Activated naive CD4-positive, alpha-beta T cell (primary cell): ENCODE measurements at places on chromosomes 12 and 14.

GRCh38 chr12:120215357-120215735 lies 14.4 kb upstream of the RPLP0 start:
- DNase-seq, result no peak

GRCh38 chr12:131096681-131097181 lies 143.0 kb downstream of the ADGRD1 start:
- no peak for DNase-seq

GRCh38 chr14:34254571-34254970 lies 207.5 kb downstream of the SPTSSA start:
- no peak for DNase-seq

- no peak for DNase-seq
Observed at GRCh38 chr14:105989566-105990302, 463.4 kb downstream of the TMEM121 start.

- no peak for DNase-seq
Observed at GRCh38 chr14:77305696-77306095, 15.0 kb downstream of the POMT2 start.

DNA sequence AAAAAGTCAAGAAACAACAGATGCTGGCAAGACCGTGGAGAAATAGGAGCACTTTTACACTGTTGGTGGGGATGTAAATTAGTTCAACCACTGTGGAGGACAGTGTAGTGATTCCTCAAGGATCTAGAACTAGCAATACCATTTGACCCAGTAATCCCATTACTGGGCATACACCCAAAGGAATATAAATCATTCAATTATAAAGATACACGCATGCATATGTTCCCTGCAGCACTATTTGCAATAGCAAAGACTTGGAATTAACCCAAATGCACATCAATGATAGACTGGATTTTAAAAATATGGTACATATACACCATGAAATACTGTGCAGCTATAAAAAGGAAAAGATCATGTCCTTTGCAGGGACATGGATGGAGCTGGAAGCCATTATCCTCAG lies 18.0 kb upstream of the CATSPERB start:
- DNase-seq, result no peak

DNA sequence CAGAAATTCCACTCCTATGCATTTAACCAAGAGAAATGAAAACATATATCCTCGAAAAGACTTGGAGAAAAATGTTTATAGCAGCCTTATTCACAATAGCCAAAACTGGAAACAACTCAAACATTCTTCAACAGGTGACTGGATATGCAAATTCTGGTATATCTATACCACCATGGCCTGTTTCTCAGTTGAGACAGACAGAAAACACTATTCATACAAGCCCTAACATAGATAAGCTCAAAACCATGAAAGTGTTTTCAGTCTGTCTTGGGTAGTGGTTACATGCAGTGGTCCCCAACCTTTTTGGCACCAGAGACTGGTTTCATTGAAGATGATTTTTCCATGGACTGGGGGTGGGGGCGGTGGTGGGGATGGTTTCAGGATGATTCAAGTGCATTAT lies 83.8 kb downstream of the SRGAP1 start:
- no peak for DNase-seq

DNA sequence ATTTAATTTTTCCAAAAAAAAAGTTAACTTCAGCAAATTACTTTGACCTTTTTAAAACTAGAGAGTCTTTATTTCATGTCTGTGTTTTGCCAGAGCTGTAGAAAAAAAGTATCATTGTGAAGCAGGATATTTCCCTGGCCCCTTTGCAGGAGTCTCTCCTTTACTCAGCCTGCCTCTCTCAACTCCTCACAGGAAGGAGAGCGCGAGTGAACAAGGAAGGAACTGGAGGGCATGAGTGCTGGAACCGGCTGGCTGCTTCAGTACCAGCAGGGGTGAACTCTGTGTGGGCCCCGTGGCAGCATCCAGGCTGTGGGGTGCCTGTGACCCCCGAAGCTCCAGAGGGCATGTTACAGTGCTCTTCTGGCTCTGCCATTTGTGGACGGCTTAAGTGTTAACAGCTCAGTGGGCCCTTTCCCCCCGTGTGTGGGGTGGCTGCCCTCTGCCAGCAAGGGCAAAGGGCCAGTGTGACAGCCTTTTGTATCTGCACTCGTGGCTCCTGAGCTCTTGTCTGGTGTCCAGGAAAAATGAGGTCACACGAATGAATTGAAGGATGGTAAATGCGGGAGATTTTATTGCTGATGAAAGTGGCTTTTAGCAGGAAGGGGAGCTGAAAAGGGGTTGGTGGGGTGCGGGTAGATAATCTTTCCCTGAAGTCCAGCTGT lies 76.6 kb upstream of the KCNH3 start:
- no peak for DNase-seq

DNA sequence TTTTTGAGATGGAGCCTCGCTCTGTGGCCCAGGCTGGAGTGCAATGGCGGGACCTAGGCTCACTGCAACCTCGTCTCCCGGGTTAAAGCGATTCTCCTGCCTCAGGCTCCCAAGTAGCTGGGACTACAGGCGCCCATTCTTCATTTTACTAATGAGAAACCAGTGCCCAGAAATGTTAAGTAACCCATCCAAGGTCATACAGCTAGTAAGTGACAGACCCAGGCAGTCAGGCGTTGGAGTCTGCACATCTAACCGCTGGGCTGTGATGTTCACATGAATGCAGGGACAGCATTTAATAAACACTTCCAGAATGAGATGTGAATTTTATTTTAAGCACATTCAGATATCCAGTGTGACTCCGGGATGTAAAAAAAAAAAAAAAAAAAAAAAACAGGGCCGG lies 1.3 kb upstream of the TRIP11 start:
- DNase-seq, result no peak

DNA sequence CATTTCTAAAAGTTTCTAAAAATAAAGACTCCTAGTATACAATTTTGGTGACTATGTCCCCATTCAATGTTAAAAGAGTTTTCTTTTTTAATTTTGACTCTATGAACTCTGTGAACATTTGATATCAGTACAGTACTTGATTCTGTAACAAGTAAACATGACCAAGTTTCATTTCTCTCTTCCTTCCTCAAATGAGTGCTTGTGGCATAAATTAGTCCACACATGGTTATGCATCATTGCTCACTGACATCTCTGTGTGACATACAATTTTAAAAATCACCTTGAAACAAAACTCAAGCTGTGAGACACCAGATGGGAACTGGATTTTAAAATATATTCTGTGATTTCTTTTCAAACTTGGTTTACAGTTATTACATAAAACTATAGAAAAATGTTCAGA lies 253.9 kb upstream of the MDGA2 start:
- no peak for DNase-seq

- DNase-seq, result no peak
Observed at GRCh38 chr12:52517888-52518287, 2.3 kb downstream of the KRT5 start.

DNA sequence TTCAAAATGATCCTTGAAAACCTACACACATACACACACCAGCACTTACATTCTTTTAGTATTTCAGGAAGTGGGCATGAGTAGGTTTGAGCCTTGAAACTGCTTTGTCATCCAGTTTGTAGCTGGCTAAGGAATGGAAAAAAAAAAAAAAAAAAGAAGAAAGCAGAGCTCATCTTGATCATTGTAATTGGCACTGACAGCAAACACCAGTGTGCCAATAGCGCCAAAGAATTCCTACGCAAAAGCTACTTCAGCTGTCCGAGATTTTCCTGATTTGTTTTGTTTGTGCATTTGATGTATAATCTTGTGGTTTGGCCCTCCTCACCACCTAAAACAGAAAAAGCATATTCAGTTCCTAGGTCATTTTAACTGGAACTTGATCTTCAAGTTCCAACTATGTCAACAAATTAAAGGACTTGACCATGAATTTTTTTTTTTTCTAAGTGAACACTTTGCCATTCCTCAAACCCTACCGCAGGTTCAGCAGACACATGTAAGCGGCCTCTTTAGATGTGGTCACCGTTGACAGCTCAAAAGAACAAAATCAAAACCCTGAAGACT lies 57.3 kb downstream of the FLRT2 start:
- no peak for DNase-seq

DNA sequence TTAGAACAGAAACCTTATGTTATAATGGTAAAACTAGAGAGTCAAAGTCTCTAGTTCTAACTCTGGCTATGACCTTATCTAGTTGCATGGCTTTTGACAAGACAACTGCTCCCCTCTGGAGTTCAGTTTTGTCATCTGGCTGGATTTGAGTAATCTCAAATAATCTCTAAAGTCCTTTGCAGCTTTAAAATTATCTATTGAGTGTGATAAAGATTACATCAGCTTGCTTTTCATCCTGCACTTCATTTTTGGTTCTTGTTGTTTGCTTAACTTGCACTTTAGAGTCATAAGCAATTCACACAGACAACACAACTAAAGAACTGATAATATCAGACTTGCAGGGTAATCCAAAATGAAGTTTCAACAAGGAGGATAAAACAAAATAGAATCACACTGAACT lies 2.3 kb downstream of the AKAP5 start:
- no peak for DNase-seq

GRCh38 chr14:104660597-104660996 lies 28.8 kb upstream of the INF2 start:
- DNase-seq, result no peak
